ENCODE measurements at places on chromosomes 4 and X.
A peak's percentile ranks its signal among the peaks of the same experiment; 100 is the strongest.

GRCh38 chr4:159410891-159411290 lies 308.0 kb downstream of the RAPGEF2 start:
- no peak for DNase-seq

GRCh38 chrX:11105080-11105479 lies 6.1 kb upstream of the HCCS start:
- no peak for DNase-seq

GRCh38 chr4:17283832-17284231 lies 228.1 kb downstream of the QDPR start:
- no peak for DNase-seq

- DNase-seq = no peak
These were observed 65.0 kb upstream of the SEC24B start for GRCh38 chr4:109368661-109369060.

DNA sequence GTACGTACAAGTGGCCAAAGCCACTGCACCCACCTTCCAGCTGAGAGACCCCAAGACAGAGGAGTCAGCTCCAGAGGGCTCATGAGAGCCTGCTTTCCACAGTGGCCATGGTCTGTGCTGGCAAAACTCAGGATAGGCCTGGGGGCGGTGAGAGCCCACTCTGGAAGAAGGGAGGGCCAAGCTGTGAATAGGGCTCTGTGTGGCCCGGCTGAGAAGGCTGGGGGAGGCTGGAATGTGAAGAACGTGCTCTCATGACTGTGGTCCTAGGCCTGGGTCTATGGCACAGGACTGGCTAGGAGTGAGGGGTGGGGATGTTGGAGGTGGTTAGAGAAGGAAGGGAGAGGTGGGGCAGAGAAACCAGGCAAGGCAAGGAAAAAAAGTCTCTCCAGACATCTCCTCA lies 13.3 kb downstream of the STARD8 start:
- DNase-seq = no peak

- peak; percentile 57 for DNase-seq
These were observed 561 bp upstream of the N4BP2 start for GRCh38 chr4:40055863-40056715.

GRCh38 chr4:153127760-153128494 lies 76.3 kb upstream of the TRIM2 start:
- DNase-seq = peak; percentile 92

DNA sequence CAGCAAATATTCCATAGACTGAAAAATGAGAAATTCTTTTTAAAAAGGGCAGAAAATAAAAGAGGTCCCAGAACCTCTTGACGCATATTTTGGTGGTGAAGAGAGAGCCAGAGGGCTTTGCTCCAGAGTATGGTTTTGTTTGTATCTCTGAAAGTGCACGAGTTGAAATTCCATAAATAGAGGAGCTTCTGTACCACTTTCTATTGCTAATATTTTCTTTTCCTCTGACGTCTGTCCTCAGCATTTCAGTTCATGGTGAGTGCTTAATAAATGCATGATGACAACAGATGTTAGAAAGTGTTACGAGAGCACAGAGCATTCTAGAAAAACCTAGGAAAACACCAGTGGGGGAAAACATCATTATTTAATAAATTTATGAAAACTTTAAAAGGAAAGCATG lies 145.6 kb downstream of the AMELX start:
- no peak for DNase-seq

DNA sequence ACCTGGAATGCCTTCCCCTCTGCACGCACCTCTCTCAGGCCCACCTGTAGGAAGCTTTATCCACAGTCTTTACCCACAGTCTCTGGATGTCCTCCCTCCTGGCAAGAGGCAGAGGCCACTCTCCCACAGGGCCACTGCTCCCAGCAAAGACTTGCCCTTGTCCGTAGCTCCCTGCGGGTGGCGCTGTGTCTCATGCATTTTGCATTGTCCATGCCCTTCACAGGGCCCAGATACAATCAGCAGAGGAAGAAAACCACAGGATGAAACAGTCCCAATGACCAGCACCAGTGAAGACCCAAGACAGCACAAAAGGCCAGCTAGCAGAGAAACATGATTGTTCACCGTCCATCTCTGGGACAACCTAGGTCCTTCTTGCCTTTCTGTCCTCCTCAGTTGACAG lies 2.1 kb upstream of the NSG1 start:
- peak; percentile 28 for DNase-seq

GRCh38 chrX:107831071-107831730 lies 5.5 kb downstream of the MID2 start:
- no peak for DNase-seq

DNA sequence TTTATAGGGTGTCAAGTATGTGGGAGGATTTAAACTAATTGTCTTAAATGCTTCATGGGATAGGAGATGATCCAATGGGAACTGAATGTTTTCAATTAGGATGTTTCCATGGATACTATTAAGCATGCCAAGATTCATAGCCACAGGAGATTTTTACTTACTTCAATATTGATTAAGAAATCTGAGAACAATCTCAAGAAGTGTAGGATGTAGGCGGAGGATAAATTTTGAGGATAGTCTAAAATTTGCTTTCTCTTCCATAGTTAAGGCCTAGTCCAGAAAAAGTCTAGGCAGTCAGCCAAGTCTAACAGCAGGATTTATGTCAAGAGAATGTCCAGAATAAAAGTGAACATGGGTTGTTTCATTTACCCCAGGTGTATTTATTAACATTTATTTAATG lies 32.8 kb downstream of the REPS2 start:
- DNase-seq = no peak

DNA sequence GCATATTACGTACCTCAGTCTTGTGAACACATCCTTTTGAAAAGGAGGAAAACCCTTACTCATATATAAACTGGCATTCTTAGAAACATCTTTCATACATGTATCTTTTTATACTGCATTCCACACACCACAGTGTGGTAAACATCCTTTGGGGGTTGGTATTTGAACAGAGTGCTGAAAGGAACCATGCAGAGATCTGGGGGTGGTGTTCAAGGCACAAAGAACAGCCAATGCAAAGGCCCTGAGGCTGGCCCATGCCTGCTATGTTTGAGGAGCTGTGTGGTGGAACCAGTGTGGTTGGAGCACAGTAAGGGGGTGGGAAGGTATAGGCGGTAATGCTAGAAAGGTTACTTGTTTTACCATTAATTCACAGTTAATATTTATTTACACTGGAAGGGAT lies 2.0 kb downstream of the ELK1 start:
- DNase-seq = no peak

GRCh38 chrX:39677978-39678791 lies 419.6 kb downstream of the BCOR start:
- no peak for DNase-seq

- no peak for DNase-seq
These were observed 37.2 kb downstream of the BTC start for GRCh38 chr4:74757136-74757535.

DNA sequence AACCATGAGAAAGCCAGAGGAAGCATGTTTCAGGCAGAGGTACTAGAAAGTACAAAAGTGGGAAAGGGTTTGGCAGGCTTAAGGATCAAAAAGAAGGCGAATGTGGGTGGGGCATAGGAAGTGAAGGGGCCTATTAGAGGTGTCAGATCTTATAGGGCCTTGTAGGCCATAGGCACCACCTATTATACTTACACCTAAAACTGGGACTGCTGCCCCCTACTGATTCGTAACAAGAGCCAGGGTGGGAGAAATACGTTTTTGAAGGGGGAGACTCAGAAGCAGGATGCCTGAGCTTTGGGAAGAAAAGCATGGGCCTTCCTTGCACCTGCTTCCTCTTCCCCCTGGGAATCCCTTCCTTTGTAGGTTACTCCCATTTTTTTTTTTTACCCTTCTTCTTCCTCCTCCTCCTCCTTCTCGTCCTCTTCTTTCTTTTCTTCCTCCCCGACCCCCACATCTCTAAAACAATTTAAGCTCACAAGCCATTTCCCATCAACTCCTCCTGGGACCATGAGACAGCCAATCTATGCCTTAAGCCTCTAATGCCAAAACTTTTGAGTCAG lies 40.7 kb upstream of the GPC3 start:
- no peak for DNase-seq

GRCh38 chrX:134626434-134626833 lies 31.8 kb downstream of the PLAC1 start:
- no peak for DNase-seq

- DNase-seq = no peak
These were observed 94.5 kb downstream of the MID1IP1 start for GRCh38 chrX:38895775-38896174.

GRCh38 chr4:41209187-41209586 lies 5.2 kb downstream of the APBB2 start:
- no peak for DNase-seq

GRCh38 chr4:1045595-1046201 lies 34.3 kb downstream of the FGFRL1 start:
- no peak for DNase-seq

DNA sequence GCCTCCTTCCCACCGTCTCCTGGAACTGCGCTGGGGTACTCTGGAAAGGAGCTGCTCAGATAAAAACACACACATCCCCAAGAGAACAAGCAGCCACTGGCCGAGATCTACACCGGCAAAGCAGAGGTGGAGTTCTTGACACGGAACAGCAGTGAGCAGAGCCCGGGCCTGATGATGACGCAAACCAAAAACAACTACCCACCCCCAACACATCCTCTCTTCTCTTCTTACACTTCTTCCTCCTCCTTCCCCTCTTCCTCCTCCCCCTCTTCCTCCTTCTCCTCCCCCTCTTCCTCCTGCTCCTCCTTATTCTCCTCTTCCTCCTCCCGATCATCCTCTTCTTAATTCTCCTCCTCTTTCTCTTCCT lies 4.6 kb downstream of the PNMA5 start:
- DNase-seq = peak; percentile 12

DNA sequence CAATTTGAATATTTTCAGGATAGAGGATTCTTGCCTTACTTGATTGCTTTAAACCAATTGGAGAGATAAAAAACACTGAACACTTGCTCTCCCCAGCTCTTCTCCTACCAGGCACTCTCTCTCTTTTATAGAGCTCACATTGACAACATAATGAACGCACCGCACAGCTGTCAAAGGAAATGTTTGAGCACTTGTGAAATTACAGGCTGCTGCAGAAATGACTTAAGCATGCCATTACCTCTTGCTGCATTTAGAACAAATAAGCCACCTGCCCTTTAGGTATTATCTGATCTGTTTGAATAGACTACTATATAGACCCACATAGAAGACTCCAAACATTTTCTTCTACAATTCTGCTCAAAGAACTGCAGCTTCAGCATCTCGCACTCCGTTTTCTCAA lies 227.7 kb downstream of the C4orf33 start:
- DNase-seq = no peak

DNA sequence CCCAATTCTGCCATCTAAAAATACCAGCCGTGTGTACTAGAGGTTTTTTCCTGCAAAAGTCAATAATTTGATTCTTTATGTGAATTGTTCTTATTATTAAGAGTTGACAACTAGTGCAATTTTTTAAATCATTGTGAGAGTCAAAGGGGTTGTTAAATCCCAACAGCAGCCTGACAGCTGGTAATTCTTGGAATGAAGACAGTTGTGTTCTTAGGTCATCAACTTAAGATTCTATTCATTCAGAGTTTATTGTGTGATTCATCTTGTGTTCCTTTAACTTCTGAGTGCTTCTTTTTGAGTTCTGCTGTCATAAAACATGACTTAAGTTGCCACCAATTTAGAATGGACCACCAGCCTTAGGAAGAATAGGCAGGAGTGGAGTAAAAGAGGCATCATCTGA lies 329.0 kb downstream of the NAF1 start:
- no peak for DNase-seq

DNA sequence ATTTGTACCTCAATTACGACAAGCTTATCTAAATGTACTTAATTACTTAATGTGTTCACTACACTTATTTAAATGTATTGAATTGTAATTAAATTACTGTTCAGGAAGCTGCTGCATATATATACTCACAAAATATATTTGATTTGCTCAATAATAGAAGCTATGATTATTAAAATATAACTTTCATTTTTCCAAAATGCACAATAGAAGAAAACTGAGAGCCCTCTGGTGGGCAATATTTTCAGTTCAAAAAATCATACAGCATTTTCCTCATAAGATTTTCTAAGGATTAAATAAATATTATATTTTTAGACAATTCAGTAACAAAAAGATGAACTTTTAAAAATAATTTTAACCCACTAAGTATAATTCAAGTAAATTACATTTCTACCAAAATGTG lies 217.3 kb downstream of the DKK2 start:
- no peak for DNase-seq

GRCh38 chr4:126547352-126547751 lies 1085.4 kb upstream of the INTU start:
- DNase-seq = no peak

- no peak for DNase-seq
These were observed 4.5 kb downstream of the MSN start for GRCh38 chrX:65671966-65672365.

- no peak for DNase-seq
These were observed 112.0 kb downstream of the SHROOM3 start for GRCh38 chr4:76546759-76547742.

DNA sequence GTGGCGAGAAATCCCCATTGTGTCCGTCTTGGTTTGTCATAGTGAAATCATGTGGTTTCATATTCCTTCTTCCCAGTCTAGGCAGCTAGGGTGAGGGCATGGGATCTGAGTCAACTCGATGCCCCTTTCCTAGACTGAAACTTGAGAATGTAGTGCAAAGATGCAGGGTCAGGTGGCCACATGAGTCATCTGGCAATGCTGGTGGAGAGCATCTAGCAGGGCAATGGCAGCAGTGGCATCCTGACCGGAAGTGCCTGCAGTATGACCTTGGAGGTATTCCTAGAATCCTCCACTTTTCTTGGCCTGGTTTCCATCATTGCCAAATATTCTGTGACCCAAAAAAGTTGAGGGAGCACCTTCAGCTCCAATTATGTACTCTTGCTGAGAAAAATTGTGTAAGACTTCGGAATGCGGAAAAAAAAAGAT lies 39.1 kb upstream of the TMEM184C start:
- no peak for DNase-seq

DNA sequence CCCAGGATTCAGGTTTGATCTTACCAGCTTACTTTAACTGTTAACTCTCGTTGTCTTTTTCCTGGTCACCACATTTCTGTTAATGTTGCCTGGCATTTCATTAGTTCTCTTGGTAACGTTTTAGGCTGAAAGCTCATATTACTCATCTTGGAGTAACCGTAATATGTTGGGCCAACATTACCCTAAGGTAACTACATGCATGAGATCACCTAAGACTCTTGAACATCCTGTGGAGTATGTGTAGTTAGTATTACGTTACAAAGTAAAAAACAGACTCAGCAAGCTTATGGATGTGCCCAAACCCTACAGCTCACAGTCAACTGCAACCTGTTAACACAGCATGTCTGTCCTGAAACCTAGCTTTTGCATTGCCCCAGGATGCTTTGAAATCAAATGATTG lies 203.3 kb upstream of the HS3ST1 start:
- DNase-seq = no peak

DNA sequence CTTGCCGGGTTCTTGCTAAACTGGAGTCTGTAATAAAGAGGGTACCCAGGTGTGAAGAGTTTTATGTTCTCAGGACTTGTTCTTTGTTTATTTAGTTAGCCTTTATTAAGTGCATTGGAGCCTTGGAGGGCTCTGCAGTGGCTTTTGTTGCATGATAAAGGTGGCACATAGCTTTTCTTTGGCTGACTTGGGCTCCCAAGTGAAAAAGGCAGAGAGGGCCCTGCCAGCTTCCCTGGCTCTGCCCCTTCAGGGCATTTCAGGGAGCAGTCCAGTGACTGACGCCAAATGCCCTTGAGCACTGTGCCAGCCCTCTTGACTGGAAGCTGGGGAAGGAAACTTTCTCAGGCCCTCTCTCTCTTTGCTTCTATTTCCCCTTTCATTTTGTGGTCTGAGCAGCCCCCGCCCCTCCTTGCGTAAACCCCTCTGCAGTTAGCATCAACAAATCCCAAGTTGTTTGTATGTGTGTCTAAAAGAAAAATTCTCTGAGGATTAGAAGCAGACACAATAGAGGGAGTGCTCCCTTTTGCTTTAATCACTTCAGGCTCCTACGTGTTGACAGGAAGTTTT lies 152.2 kb downstream of the NHS start:
- no peak for DNase-seq
